AG09309 (cell line): ENCODE measurements at places on chromosomes 12 and 14.

DNA sequence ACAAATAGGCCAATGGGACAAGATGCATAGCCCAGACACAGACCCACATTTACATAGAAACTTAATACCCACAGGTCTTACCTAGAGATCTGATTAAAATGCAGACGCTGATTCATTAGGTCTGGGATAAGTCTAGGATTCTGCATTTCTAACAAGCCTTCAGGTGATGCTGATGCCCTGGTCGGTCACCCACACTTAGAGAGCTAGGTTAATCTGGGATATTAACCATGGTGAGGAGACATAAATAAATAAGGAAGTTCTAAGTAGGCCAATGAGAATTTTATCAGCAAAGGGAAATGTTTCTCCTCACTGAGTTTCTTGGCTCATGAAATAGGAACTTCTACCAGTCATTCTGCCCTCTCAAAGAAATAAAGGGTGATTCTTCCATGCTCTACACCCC, 120.1 kb downstream of the BMP4 start:
- DNase-seq, result no peak

DNA sequence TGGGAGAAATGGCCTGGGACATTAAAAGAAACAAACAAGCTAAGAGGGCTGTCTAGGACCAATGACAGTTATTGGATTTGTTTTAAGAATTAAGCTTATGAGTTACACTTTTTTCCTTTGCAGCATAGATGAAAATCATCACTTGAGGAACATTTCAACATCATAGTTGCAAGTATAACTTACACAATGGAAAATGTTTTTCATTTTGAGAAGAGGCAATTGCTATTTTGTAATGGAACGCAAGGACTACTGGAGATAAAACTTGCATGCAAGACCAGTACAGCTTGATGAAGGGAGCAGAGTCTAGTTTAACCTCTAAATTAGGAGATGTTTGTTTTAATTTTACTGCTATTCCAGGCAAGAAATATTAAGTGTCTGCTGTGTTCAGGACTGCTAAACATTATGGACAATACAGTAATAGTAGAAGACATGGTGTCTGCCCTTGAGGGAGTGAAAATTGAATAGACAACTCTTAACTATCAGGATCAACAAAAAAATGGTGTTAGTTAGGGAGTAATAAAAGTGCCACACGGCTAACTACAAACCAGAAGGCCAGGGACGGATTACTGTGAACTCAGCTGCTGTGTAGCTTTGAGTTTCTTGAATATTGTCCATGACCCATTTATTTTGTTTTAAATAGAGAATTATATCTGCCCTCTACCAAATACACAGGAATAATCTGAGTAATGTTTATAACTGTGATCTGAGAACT, 374.5 kb downstream of the RAD51B start:
- DNase-seq, result no peak

DNA sequence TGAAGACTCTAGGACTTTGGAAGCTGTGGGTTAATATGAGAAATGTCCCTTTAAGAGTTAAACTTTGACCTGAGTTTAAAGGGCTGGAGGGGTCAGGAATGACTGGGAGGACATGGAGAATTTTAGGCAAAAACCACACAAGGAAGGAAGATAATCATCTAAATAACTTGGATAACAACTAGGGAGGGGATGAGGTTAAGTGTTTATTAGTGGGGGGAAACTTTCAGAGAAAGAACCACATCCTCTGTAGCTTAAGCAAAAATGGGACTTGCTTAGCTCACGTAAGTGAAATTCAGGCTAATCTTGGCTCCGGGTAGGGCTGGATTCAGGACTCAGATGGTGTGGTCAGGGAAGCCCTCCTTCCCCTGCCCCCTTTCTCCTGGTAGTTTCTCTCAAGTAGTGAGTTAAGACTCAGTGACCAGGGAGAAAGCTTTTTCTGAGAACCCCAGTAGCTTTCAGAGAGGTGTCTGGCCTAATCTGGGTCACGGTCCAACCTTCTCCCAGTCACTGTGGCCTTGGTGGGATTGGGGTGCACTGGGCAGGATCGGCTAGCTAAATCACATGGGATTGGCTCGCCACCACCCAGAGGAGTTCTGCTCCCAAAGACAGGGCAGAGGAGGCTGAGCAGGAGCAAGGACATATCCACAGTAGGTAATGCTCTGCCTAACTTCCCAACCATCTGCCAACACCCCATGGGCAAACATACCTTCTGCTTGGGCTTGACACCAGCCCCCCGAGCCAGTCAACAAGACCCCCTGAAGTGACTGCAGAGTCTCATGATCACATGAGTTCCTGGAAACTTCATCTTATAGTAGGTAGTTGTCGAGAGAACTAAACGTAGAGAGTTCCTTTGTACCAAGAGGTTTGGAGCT, 52.8 kb downstream of the ARF6 start:
- no peak for DNase-seq

DNA sequence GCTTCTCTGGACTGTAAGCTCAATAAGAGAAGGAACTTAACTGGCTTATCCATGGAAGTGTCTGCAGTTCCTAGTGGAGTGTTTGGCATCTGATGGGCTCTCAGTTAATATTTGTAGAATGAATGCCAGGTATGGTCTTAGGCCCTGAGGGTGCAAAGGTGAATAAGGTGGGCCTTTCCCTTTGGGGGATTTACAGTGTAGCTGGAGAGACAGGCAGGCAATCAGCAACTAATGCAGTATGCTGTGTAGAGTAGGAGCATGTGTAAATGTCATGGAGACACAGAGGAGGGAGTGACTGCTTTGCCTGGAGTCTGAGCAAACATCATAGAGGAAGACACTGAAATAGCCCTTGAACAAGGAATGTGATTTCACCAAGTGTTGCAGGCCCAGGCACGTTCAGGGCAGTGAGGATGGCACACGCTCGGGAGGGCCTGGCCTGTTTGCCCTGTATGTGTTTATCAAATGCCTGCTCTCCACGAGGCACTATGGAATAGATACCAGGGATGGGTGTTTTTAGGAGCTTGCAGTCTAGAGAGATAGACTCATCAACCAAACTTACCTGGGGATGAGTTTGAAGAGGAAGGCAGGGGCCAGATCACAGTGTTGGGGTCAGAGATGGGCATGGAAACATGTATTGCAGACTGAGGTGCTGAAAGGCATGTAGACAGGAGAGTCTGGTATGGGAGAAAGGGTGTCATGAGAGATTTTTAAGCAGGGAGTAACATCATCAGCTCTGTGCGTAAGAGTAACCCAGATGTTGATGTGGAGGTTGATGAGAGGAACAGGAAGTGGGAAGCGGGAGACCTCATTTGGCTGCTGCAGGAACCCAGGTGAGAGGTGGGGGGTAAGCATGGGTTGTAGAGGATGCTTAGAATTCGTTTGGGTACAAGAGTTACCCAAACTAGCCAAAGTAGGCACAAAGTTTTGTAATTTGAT, 54.1 kb downstream of the PLXNC1 start:
- DNase-seq, result no peak

GRCh38 chr12:49664591-49665239, 41.4 kb downstream of the PRPF40B start:
- no peak for DNase-seq

DNA sequence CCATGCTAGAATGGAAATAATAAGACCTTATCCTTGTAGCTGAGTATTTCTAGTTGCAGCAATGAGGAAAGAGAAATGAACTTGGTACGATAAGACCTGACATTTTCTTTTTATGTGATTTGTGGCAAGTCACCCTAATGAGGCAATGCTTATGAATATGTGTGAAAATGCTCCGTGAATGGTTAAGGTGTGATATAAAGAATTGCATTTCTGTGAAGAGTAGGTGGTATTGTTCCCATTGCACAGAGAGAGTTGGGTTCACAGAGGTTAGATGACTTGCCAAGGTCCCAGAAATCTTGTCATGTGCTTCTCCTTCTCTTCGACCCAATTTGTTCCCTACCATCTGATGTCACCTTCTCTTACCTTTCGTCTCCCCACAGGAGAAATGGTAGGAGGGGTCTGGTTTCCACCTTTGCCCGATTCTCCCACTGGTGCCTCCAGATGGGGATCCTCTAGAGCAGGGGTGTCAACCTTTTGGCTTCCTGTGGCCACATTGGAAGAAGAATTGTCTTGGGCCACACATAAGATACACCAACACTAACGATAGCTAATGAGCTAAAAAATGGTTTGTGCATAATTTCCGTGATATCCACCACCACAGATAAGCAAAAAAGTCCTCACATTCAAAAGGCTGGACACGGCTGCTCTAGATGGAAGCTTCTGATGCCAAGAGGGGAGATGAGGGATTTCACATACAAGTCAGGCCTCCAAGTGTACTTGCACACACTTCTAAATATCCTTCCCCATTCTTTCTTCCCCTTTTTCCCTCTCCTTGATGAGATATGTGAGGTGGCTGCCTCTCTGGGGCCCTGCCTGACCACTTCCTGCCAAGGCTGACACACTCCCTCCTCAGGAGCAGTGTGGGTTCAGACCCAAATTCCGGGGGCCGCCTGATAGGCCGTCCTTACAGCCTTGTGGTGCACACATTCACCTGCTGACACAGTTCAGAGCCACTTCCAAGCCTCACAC, 96.1 kb downstream of the PLXNC1 start:
- no peak for DNase-seq

GRCh38 chr14:68828698-68829097, 35.8 kb upstream of the ZFP36L1 start:
- DNase-seq, result no peak

DNA sequence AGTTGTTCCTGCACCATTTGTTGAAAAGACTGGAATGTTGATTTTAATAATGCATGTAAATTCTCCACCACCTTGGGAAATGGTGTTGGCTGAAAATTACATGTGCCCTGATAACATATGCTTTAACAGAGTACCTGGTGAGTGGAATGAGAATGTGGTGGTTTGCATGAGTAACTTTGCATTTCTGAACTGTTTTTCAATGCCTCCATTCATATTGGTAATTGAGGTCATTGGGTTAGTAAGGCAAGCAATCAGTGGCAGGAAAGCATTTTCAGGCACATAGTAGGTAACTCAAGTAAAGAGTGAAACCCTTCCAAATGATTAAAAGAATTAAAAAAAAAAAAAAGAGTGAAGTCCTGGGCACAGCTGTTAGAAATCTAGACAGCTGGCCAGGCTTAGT, 32.2 kb upstream of the BICD1 start:
- no peak for DNase-seq

GRCh38 chr12:124525455-124525854, 42.0 kb downstream of the NCOR2 start:
- DNase-seq, result no peak

DNA sequence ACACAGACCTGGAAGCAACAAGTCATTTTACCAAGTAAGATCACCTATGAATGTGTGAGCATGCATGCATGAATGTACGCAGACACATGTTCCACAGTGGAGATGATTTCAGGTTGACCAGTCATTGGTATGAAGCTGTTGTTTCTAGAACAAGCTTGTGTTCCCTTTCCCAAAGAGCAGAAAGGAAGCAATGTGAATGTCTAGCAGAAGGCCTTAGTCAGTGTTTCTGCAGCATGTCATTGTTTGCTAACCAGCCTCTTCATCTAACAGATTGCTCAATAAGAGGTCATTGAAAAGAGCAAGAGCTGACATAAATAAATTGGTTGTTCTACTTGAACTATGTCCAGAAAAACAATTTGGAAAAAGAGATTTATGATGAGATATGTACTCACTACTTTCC, 191.4 kb downstream of the PLCZ1 start:
- no peak for DNase-seq

DNA sequence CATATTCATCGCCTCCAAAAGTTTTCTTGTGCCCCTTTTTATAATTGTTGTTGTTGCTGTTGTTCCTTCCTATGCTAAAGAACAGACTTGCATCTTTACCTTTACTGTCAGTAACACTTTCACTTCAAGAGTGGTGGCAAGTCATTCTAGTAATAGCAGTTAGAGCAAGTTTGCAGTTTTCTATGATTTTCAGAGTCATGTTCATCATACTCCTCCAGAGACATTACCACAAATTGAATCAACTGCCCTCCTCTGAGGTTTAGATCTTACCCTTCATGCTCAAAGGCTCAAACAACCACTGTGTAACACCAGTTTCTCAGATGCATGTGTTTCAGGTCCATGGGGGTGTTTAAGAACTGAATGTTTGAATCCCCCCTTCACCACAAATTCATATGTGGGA, 763.4 kb downstream of the LRFN5 start:
- DNase-seq, result no peak

GRCh38 chr14:55373784-55374705, 37.6 kb downstream of the ATG14 start:
- no peak for DNase-seq

DNA sequence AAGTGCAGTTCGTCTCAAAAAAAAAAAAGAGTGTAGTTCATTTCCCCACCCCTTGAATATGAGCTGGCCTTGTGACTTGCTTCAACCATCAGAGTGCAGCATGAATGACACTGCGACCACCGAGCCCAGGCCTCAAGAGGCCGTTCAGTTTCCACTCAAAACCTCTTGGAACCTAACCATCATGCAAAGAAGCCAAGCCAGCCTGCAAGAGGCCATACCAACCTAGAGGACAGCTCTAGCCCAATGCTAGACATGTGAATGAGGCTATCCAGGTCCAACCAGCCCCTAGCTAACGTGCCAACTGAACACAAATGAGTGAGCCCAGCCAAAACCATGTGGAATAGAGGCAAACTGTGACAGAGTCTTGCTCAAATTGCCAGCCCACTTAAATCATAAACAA, 29.7 kb downstream of the R3HDM2 start:
- no peak for DNase-seq

- no peak for DNase-seq
Observed at GRCh38 chr12:117530796-117531195, 169.4 kb upstream of the NOS1 start.

DNA sequence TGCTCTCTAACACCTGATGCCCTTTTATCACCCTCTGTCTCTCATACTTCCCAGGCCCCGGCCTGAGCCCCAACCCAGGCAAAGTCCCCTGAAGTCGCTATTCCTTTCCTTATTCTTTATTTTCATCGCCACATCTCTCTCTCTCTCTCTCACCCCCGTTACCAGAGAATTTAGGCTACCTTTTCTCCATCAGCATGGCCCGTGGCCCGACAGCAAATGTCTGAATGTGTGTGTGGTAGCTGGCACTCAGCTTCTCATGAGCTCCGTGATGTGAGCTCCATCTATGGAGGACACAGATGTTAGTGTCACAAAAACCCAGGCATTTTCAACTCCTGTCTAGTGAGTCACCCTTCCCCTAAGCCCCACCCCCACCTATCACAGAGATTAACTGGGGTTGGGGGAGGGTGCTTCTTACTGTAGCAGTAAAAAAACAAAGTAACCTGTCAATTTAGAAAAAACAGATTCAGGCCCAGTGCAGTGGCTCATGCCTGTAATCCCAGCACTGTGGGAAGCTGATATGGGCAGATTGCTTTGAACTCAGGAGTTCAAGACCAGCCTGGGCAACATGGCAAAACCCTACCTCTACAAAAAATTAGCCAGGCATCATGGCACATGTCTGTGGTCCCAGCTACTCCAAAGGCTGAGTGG, 53.8 kb downstream of the VCPKMT start:
- no peak for DNase-seq

DNA sequence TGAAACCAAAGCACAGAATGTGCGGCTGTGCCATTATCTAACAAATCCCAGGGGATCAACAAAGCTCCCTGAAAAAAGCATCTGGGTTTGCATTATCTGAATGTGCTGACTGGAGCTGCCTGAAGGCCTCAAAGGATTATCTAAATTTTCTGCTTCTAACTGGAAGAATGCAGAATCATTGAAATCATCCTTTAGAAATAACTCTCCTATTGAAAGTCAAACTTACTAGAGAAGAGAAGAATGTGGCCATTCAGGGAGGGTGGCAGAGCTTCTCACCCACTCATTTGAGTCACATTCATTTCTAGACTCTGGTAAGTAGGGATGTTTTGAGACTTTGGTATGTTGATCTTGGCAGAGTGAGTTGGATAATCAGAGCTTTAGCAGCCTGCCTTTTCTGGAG, 220.6 kb upstream of the RGS6 start:
- DNase-seq, result peak; percentile 91

GRCh38 chr14:106513302-106513701, 986.9 kb downstream of the TMEM121 start:
- DNase-seq, result no peak

GRCh38 chr12:58458102-58458501, 462.2 kb downstream of the LRIG3 start:
- peak; percentile 45 for DNase-seq
